Umbilical cord (tissue), 2 donors: ENCODE measurements at places on chromosomes 1 and 21.
A peak's percentile ranks its signal among the peaks of the same experiment; 100 is the strongest.

DNA sequence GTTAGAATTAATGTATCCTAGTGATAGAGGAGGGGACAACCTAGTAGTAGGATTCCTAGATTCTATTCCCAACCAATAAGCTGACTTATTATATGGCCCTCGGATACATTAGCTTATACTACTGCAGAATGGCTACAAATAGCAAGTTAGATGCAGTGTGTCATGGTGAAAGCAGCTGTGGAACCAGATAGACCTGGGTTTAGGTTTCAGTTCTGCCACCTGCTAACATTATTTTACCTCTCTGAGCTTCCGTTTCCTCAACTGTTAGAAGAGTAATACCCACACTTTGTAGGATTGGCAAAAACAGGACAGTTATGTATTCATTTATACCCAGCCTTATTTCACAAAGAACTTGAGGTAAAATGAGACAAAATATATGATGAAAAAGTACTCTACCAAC, 21.6 kb upstream of the MAGOH start:
- DNase-seq, result no peak

GRCh38 chr1:170075186-170075585, 691 bp upstream of the KIFAP3 start:
- DNase-seq, result no peak

DNA sequence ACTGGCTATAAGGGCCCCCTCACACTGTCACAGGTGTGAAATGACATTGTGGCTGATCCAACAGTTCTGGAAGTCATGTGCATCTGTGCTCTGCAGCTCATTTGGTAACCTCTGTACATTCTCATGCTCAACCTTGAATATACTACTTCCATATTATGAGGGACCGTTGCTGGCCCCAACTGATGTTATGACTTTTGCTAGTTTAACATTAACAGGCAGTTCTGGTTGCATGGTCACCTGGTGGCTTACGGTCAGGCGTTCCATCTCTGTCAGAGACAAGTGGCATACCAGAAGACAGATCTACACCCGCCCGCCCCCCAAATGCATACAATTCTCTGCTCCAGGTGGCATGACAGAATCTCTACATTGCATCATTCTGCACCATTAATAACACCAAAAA, 6.0 kb upstream of the DIP2A start:
- no peak for DNase-seq

- DNase-seq, result no peak
Observed at GRCh38 chr1:112457241-112457640, 51.5 kb upstream of the WNT2B start.

DNA sequence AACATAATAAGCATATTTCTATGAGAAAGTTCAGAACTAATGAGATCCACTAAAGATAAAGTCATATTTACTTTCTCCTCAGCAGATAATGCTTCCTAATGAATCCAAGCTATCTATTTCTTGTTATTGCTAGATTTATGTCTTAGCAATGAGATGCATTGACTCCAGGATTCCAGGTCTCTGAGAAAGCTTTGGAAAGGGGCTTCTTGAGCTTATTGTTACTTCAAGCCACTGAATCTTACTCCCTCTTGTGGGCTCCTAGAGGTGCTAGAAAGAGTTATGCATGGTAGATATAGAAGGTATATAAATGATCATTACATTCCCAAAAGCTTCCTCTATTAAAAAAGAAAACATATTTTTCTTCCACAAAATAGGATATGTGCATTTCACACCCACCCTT, 246.4 kb upstream of the ADAMTS5 start:
- no peak for DNase-seq

DNA sequence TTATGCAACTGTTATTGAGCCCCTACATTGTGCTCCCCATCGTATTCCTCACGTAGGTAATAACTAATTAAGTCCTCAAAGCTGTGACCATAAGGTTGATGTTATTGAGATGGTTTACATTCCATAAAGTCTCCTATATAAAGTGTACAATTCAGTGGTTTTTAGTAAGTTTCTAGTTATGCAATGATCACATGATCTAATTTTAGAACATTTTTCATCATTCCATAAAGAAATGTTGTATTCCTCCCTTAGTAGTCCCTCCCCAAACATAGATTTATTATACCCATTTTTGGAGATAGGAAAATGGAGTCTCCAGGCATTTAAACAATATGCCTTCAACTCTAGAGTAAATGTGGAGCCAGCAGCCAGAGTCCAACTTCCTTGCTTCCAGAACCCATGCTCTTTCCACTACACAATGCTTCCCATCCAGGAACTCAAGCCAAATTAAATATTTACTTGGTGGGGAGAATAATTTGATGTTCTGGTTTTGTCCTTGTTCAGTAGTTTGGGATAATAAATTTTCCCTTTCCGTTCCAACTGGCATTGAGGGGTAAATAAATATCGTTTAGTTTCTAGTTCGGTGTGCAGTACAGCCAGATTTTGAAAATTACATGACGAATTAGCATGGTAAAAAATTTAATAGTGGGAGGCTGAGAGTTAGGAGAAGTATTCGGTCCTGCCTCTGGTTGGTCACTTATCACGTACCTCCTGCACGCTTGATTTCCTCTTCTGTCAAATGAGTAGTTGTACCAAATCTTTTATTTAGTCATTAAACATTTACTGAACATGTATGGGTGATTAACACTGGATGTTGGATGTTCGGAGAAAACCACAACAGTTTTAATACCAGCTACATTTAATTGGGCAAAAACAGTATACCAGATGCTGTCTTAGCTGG, 66.3 kb downstream of the CACHD1 start:
- DNase-seq, result no peak

- no peak for DNase-seq
Observed at GRCh38 chr1:40092241-40092640, 4.8 kb downstream of the PPT1 start.

DNA sequence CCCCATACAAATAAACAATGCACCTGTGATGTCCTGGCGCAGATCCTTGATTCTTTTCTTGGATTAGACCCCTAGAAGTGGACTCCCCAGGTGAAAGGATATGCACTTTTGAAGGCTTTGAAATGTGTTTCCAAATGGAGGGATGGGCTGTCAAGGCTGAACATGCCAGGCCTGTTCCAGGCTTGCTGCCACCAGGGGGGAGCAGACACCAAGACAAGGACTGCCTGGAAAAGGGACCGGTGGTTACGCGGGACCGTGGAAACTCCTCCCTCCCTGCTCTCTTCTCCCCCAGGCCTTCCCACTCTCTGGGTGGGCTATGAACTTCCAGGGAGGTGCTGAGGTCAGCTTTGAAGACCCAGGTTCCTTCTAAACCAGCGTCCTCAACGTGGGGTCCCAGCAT, 12.7 kb downstream of the C1QB start:
- no peak for DNase-seq

- no peak for DNase-seq
Observed at GRCh38 chr1:54875000-54875399, 12.0 kb downstream of the DHCR24 start.

- no peak for DNase-seq
Observed at GRCh38 chr1:225771661-225772322, 5.8 kb upstream of the SRP9 start.

GRCh38 chr1:109818988-109819764, 55.5 kb upstream of the EPS8L3 start:
- DNase-seq, result no peak

DNA sequence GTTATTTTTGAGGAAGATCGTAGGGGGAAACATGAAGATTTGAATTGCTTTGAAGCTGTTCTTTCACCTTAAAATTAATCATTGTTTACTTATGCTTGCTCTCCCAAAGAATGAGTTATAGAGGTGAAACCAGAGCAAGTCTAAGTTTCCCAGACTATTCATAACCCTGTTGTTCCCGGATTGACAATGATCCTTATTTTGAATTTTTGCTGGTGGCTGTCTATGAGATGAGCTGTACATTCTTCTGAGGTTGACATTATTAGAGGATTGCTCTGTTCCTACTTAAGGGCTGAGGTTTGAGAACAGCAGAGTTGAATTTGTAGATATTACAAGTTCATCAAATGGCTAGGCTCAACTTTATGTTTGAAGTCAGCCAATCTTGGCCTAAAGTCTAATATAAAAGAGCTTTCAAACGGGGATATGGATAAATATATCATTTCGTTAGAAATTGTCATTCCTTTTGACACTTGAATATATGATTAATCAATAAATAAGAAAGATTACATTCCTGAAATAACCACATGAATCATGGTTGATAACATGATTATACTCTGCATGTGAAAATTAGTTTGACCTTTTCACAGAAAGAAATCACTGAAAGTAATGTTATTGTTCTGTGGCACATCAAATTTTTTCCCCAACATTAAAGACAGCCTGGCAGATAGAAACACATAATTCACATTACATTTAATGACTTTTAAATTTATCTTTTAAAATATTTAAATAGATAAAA, 19.1 kb upstream of the PDE4B start:
- DNase-seq, result no peak

DNA sequence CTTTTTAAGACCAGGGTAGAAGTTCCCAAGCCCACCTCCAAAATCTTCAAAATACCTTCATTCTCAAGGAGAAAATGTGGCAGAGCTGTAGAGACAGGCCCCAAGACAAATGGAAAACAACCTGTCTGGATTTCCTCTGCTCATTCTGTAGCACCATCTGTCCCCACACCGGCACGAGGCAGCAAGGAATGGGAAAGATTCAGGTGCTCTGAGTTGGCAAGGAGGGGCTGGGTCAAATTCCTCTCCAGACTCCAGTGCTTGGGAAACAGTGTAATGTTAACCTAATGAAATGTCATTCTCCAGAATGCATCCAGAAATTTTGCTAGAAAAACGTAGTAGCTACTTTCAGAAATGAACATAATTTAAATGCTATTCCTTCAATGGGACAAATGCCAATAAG, 9.3 kb downstream of the PABPC4 start:
- DNase-seq, result no peak

- DNase-seq, result peak; percentile 37
Observed at GRCh38 chr1:89890085-89890752, 69.4 kb downstream of the LRRC8D start.

- DNase-seq, result no peak
Observed at GRCh38 chr1:78678324-78678723, 28.7 kb downstream of the IFI44 start.

DNA sequence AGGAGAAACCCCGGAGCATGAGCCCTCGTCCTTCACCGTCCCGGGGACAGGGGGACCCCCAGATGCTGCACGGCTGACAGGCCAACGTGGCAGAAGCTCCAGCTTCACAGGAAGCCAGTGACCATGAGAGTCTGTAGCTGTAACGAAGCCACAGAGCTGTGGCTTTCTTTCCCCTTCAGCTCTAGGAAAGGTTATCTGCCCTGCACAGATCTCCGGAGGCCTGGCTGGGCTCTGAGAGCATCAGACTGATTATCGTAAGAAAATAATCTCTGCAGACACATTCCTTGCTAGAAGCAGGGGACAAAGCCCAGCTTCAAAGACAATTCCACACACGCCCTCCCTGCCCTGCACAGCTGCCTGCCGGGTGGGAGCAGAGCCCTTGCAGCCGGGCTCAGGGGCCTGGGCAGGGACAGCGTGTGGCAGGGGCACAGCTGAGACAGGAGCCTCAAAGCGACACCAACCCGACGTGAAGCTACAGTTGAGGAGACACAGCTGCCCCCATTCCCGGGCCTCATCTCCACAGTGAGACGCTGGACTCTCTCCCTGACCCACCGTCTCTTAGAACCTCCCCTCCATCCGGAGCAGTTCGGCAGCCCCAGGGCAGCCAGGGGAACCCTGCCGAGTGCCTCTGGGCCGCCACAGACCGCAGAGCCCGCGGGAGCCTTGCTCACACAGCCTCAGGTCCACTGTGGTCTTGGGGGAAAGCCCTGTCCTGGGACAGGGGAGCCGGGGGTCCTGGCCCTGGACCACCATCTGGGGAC, 30.6 kb downstream of the POFUT2 start:
- DNase-seq, result peak; percentile 86

DNA sequence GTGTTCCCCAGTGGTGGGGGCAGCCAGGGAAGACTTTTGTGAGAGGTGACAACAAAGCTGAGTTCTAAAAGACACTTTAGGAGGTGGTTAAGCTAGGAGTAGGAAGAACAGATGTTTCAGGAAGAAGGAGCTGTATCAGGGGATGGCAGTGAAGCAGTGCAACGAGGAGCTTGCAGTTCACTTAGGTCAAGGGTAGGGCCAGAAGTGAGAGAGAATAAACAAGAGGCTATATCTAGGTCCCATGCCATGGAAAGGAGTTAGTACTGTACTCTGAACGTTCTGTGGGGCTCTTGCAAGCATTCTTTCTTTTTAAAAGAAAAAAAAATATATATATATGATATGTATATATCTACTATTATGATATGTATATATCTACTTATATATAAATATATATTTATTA, 244.4 kb downstream of the NFIA start:
- no peak for DNase-seq

GRCh38 chr1:3029991-3030662, 8.9 kb downstream of the ACTRT2 start:
- no peak for DNase-seq

GRCh38 chr1:106717591-106717990, 338.9 kb upstream of the PRMT6 start:
- no peak for DNase-seq

DNA sequence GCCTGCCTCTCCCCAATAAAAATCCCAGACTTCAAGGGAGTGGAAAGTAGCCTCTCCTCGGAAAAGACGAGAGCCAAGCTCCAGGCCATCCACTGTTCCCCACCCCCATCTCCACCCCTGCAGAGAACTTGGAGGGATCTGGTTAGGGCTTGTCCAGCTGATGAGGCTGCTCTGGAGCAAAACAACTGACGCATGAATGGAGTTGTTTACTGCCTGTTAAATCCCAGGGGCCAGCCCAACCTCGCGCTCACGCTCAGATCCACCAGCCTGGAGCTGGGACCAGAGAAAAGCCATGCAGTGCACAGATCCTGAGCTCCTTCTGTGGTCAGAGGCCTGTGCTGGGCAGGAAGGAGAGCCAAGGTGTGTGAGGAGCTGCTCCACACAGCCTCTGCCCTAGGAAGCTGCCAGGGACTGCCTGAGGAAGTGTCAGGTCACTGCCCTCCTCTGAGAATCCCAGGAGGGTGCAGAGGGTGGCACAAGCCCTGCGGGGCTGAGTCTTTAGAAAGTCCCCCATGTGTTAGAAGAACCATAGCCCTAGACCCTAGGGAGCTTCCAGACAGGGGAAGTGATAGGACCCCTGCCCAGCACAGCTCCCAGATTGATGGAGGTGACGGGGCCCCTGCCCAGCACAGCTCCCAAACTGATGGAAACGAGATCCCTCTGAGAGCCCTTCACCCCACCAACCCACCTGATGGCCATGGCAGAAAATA, 109.0 kb upstream of the IPO9 start:
- DNase-seq, result peak; percentile 95

DNA sequence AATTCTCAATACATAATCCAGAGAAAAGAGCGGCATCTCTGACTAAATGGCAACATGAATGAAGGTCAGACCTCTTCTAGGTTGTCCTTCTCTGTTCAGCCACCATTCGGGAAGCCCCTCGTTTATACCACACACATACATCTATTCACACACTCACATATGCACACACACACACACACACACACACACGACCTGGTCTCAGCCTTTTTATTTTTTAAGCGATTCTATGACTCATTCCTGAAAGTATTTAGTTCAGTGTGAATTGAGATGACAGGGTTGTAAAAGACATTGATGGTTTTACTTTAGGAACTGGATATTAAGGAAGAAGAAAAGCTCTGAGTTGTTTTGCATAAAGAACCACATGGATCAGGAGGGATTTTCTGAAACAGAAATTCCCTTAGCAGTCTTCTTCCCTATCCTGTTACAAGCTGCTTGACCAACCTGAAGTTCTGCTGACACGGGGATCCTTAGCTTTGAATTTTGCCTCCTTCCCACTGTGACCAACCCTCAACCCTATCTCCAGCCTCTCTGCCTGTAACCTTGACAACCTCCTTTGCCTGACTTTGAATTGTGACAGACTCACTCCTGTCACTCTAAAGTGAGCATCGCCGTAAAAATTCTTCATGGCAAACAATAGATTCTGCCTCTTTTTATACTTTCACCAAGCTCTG, 383.1 kb upstream of the ESRRG start:
- peak; percentile 18 for DNase-seq
